ENCODE measurements at places on chromosomes 2 and 18. TPM values are rescaled to one million over a fixed set of nuclear protein-coding genes. Genes with fewer than 3 reads are reported as not detected.

DNA sequence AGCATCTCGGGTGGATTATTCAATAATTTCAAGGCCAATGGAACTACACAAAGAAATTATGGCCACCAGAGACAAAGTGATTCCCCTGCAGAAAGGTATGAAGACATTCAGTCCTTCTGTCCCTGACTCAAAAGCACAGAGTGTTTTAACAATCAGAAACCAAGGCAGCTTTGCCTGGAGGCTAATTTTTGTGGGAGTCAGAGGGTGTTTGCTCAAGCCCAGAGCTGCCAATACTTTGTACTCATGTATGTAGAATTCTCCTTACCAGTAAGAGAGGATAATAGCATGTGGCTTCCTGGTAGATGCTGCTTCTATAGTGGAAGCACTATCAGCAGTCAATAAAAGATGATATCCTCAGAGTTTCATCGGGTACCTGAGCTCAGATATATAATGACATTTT, 178.4 kb downstream of the KCNE4 start:
- no peak for DNase-seq

GRCh38 chr2:152418688-152419087, 83.7 kb downstream of the FMNL2 start:
- no peak for DNase-seq

DNA sequence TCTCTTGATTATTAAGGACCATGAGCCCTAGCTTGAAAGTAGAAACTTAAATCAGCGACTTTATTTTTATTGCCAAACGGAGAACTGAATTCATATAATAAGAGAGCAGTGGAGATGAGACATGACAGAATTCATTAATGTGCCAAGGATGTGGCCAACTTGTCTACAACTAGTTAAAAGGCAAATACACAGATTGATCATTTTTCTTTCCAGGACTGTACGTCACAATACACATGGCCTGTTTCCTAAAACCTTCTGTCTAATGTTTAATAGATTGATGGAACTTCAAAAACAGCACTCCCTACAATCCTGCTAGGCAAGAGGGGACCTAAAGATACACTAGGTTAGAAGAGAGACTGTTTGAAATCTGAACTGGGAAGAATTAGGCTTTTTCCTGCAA, 647.8 kb downstream of the SATB2 start:
- DNase-seq = no peak

DNA sequence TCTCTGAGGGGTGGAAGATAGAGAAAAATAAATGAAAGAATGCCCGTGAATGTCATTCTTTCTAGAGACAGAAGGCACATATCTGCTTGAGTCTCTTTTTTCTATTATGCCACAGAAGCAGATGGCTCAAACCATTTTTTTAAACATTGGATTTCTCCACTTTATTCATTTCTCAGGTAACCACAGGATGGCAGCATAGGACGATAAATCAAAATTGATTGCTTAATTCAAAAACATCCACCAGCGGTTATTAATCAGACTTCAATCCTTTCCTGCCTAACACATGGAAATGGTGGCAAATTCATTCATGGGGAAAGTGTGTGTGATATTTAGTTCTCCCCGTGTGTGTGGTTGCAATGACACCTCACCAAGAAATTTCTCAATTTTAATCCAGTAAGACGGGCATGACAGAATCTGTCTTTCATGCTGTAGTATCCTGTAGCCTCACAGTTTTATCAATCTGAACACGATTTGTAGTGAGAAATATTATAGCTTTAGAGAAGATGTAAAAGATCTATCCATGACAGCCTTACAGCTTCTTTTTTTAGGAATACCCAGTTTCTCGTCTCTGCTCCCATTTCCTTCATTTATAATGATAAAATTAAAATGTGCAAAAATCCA, 72.2 kb downstream of the DSC3 start:
- DNase-seq = no peak

DNA sequence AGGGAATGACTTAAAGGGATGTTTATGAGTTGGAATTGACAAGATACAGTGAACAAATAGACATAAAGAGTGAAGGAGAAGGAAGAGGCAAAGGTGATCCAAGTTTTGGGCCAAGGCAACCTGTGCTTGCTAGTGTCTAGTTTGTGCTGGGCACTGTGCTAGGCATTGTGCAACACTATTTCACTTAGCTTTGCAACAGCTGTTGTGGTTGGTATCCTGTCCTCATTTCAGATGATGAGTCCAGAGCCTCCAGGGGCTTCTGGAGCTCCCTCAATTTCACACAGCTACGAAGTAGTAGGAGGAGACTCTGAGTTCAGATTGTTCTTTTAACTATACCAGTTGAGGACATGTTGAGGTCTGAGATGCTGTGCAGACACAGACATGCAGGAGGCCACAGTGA, 18.1 kb upstream of the LOXHD1 start:
- DNase-seq = no peak

The EPB41L3 gene
- polyA plus RNA-seq = 131 TPM

The RAB10 gene
- 95.1 TPM for polyA plus RNA-seq

The TMEM182 gene
- 189 TPM for polyA plus RNA-seq
